Stimulated activated CD4-positive, alpha-beta T cell treated with anti-CD3 and anti-CD28 coated beads, Interleukin-2, amount 100 ng/mL, for 4 hours (primary cell): ENCODE measurements at places on chromosomes 3 and 15.
A peak's percentile ranks its signal among the peaks of the same experiment; 100 is the strongest.

DNA sequence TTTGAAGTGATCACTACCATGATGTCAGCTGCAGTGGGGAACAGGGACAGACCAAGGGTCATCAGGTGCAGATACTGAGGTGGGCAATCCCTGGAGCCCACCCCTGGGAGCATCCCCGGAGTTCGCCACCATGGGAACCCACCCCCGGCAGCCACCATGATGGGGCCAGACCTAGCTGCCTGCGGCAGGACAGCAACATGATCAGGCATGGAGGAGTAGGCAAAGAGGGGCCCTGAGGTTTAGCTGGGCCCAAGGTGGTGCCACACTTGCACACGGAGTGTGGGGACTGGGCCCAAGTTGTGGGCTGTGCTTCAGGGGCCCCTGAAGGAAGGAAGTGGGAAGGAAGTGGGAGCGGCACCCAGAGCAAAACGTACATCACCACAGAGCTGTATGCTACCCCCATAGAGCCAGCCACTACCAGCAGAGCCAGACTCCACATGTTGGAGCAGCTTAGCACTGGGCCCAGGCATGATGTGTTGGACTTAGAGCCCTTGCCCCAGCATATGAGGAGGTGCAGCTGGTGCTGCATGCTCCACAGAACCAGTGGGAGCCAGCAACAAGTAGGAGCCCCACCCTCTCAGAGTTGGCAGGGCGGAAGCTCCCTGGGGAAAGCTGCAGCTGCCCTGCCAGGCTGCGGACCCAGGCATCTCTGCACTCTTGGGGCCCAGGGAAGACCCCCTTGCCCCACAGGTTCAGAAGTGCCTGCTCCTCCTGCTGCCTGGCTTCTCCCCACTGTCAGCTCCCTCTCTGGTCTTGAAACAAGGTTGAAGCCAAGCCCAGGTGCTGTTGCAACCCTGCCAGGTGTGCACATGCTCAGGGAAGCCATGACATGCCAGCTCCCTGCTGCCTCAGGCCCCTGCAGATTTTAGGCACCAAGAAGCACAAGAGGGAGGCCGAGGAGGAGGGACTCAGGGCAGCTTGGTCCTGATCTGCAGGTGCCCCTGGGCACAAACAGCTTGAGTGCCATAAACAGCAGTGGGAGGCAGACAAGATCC, 515.3 kb downstream of the ZBBX start:
- DNase-seq: no peak

- no peak for DNase-seq
Measured at GRCh38 chr3:123453675-123454074, 4.8 kb upstream of the ADCY5 start.

DNA sequence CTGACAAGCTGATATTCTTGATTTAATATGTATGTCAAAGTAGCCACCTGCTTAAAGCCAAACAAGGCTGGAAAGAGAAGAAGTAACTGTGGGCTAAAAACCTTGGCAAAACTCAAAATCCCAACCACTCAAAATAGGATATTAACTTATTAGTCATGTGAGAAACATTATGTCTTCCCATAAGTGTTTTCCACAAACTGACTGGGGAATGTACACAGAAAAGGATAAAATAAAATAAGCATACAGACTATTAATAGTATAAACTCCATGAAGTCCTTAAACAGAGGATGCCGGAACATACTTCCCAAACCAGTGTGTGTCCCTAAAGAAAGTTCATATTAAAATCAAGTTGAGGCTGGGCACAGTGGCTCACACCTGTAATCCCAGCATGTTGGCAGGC, 263.7 kb upstream of the THBS1 start:
- no peak for DNase-seq

DNA sequence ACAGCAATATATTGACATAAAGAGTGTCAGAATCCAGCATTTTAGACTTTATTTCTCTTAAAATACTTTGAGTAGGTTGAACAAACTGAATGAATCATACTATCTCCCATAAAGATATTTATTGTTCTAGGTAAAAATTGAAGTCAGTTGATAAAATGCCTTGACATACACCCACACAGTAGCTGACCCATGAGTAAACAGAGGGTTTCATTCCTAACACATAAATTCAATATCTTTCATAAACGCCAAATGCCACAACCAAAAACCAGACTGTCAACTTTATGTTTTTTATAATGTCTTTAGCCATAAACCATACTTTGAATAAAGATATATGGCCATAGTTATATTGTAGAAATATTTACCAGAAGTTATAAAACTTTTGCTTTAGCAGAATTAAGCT, 742.4 kb downstream of the NAALADL2 start:
- no peak for DNase-seq

DNA sequence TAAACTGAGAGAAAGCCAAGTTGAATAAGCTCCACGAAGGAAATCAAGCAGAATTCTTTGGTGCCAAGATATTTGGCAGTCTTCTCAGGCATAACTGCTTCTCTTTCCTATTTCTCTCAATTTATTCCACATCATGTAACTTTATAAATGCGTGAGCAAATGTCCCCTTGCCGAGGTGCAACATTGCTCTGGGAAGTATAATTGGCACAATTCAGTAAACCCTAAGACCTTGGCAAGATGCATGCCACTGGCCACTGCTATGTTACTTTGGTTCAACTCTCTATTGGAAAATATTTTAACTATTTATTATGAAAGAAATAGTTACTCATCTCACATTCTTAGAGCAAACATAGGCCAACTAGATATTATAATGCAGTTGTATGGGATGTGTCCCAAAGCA, 170.2 kb downstream of the SUCNR1 start:
- DNase-seq: no peak

DNA sequence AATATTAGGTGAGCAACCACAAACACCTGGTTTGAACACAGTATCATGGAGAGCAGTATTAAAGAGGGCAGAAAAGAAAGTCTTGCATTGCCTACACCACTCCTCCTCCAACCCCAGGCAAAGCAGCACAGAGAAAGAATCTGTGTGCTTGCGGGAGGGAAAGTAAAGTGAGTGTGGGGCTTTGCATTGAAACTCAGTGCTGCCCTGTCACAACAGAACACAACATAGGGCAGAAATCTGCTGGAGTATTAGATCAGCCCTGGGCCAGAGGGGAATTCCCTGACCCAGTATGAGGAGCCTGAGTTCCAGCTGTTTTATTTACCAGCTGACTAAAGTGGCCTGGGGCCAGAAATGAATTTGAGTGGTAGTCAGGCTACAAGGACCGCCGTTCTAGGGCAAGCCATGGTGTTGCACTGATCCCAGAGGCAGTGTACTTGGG, 75.5 kb downstream of the SPATA16 start:
- no peak for DNase-seq

GRCh38 chr3:1699361-1699920, 399.2 kb upstream of the CNTN4 start:
- no peak for DNase-seq

DNA sequence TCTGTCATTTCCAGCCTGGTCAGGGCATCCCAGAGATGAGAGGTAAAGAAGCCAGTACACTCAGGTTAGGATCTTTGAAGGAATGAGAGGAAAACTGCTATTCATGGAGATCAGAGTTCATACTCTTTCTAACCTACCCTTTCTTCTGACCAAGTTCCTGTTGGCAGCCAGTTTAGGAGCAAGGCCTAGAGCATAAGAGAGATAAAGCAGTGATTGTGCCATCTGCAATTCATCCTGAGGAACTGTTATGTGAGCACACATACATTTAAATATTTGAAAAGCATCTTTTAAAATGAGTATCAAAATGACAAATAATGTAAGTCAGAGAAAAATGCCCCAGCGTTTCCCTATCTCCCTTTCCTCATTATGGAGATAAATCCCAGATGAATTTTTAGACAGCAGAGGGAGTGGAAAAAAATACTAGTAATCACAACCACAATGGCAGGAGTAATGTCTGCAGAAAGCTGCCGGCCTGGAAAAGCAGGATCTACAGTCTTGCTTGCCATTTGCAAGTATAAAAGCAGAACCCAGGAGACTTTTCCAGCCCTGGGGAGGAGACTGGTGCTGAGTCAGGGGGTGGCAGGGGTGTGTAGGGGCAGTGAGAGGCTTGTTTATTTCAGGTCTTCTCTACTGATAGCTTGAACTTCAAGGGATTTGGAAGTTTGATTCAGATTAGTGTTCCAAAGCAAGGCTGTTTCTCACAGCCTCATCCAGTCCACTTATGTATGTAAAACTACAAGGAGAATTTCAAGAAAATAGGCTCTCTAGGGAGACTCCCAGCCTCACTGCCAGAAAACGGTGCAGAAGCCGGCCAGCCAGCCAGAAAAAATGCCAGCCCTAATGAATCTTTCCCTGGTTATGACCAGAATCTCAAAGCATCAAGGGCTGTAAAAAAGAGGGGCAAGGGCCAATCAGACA, 1052.4 kb downstream of the TUSC7 start:
- no peak for DNase-seq

DNA sequence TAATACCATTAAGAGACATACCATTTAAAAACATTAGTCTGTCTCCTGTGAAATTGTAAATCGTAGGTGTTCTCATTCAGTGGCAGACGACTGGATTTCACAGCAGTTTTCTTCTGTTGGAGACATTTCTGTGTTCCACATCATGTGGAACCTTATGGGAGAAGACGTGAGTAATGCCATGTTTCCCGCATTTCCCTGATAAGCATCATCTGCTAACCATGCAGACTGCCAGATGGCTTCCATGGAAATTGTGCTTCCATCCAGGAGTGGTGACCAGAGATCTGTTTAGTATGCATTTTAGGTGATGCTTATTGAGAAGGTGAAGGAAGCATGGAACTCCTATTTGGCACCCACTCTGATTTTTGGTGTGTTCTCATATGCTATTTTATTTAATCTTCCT, 28.4 kb upstream of the ST3GAL6 start:
- no peak for DNase-seq

DNA sequence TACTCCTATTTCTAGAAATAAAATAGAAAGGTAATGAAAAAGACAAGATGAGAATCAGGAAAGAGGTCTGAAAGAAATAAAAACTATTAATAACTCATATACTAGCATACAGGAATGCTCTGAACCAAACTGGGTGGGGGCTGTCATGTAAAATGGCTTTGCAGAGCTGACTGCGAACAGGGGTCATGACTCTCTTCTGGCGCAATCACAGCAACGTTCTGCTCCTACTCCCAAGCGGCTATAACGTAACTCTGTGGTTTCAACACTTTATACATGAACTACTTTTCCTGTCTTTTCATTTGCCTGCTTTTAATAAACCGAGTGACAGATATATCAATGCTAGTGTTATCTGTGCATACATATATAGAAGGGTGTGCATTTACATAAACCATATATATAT, 116.7 kb downstream of the DLG1 start:
- DNase-seq: no peak

DNA sequence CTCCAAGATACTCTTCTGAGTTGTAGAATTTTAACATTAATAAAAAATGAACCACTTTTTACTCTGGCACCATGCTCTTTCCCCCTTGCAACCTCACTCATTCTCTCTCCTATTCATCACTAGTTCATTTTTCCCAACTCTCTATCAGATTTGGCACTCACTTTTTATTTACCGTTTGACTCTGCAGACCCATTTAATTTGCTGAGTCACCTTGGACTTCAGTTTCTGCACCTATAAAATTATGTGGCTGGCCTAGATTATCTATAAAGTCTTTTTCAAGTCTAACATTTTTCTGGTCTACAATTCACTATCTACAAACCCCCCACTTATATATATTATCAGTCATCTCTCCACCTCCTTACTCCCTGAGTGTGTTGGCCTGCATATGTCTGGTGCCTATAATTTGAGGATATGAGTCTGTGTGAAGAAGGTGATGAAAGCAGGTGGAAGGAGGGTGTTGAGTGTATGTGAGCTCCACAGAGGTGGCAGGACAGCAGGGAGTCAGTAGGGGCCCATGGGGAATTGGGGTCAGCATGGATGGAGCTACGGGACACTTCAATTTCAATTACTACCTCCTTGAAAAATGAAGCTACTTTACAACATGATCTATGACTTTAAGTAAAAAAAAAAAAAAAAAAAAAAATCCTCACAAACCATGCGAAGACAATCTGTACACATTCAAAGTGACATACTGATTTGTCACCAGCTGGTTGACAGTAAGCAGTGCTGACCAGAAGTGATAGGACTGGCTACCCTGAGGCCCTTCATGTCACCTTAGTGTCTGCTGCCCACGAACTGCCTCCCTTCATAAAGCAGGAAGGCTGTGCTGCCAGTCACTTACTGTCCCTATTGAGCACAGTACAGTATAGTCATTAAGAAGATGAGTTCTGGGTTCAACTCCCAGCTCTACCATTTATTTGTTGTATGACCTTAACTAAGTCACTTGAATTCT, 334.2 kb upstream of the IL12A start:
- no peak for DNase-seq

GRCh38 chr3:121660356-121661171, at the start of gene HCLS1:
TSS of gene HCLS1 (minus strand) at chr3:121660903. CDS start at chr3:121658347, 2,556 bp downstream.
- peak; percentile 58 for DNase-seq

DNA sequence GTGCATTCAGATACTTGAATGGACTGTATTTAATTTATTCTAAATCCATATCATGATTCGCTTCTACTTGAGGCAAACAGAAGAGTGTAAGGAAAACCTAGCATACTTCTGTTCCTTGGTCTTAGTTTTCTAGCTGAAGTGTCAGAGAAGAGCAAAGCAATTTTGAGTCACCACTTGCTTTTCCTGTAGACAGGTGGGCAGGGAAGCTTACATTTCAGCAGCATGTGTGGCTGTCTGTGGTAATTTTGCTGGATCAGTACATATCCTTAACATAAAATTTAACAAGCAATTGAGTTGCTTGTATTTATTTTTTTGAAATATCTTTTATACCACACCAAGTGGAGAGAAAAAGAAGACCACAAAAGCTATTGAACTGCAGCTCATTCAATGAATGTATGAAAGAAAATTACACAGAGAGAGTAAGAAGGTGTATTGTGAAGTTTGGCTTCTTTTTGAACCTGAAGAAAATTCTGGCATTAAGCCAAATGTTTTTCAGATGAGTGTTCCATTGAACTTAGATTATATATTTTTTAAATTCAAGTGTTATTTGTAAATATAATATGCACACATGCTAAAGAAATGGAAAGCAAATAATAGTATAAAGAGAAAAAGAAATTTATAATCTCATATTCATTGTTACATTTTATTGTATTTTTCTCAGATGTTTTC, 747.6 kb downstream of the NAALADL2 start:
- DNase-seq: no peak

DNA sequence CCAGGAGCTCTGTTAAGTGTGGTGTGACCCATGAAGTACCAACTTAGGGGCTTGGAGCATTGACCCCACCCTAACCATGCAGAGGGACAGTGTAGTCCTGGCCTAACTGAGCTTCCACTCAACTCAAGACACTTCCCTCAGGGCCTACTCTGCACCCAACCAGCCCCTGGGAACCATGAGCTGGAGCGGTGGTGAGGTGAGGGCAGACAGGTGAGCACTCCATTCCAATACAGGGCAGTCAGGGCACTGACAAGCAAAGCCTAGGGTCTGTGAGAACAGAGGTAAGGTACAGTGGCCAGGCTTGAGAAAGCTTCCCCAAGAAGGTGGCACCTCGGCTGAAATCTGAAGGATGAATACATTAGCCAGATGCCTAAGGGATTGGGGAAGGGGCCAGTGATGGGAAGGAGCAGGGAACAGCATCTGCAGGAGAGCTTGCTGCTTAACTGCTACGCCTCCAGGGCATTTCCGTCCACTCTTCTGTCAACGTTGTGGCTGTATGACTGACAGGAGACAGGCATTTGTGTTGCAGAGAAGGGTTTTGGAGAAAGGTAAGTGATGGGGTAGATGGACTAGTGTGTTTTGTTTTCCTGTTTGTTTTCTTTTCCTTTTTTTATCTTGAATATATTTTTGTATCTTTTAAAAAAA, 243.5 kb upstream of the TRIM42 start:
- DNase-seq: no peak

- DNase-seq: no peak
Measured at GRCh38 chr3:114900908-114901307, 246.2 kb downstream of the ZBTB20 start.
